ENCODE measurements at places on chromosomes 11 and 22. TPM values are rescaled to one million over a fixed set of nuclear protein-coding genes. Genes with fewer than 3 reads are reported as not detected.

PARVA gene
- polyA plus RNA-seq: 128 TPM

GUCY1A2 gene
- polyA plus RNA-seq: 0.99 TPM

CNTF gene
- 0.41 TPM for polyA plus RNA-seq

POU2AF2 gene
- polyA plus RNA-seq: 0.19 TPM

DNA sequence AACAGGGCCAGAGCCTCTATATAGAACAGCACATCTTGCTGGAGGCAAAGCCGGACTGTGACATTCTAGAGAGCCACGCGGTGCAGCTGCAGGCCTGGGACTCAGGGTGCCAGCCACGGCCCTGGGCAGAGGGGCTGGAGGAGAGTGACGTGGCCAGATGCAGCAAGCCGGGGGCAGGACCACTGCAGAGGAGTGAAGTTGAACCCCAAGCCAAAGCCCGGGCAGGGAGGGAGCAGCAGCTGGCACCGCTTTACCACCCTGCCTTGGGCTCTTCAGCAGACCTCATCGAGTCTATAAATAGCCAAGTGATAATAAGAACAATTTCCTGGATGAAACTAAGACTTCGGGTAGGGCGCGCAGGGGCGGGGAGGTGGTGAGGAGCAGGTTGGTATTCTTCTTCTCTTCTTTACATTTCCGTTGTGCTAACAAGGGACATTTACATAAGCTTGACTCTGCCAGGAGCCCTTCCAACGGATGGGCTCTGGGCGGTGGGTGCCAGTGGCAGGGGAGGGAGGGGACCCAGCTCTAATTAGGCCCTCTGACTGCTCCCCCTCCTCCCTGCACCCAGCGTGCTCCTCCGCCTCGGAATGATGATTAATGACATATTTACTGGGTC is 110.2 kb downstream of the ST3GAL4 start:
- no peak for DNase-seq

DNA sequence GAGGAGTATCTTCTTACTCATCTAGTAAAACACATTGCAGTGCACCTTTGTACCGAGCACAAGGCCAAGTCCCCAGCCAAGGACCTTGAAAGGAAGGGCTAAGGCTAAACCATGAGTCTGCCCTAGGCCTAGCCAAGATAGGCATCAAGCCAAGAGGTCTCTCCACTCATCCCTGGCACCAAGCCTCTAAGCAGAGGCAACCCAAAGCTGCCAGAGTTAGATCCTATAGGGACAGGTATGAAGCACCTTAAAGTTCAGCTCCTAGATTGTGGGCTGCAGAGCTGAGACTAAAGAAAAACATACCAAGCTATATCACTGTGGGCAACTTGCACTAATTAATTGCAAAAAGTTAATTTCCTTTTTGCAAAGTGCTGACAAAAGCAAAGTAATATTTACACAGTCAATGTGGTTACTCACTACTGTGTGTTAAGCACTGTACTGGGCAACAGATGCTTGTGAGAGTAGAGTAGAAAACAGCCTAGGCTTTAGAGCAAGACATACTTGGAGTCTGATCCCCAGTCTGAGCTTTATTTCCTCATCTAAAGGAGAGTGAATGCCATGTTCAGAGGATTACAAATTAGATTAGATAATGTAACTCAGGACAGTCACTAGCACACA is 7.2 kb downstream of the COA4 start:
- DNase-seq: no peak

GRCh38 chr22:22887621-22888503 is at the start of gene IGLL5:
Gene IGLL5, plus strand, starts transcription at chr22:22887816. Its CDS starts 238 bp downstream, at chr22:22888054.
- DNase-seq: no peak

All from urinary bladder (tissue), 4 donors.